ENCODE measurements at places on chromosomes 1 and 21. TPM values are rescaled to one million over a fixed set of nuclear protein-coding genes. Genes with fewer than 3 reads are reported as not detected.

Gene BRDT
- not detected for total RNA-seq

GRCh38 chr1:226943156-226943555 lies 3.1 kb downstream of the COQ8A start:
- no peak for DNase-seq

Gene FCGR3A
- total RNA-seq, result not detected

Gene SORT1
- 69.6 TPM for total RNA-seq

Gene C1orf116
- total RNA-seq, result 3.8 TPM

Measured in H1 (cell line).